ENCODE measurements at places on chromosomes 5 and 9.

- no peak for DNase-seq
These were observed 82.5 kb upstream of the LMNB1 start for GRCh38 chr5:126694403-126694802.

GRCh38 chr5:34410411-34411139 lies 245.6 kb upstream of the RAI14 start:
- no peak for DNase-seq

DNA sequence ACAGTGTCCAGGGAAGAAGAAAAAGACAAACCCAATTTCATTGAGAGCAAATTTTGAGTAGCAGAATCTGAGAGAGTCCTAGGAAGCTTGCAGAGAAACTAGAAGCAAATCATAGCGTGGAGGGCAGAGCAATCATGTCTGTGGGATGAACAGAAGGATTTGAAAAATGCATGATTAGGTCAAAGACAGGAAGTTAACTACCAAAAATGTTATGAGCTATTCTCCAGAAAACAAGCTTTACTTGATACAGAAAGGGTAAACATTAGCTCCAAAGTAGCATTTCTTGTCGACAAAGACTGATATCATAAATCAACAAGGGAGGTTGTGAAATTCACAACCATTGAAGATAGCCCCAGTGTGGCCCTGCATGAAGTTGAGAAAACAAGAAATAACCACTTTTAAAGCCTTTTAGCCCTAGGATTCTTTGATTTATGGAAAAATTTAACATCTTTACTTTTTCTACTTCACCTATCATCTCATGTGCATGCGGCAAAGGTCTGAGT lies 97.7 kb upstream of the MEGF10 start:
- no peak for DNase-seq

DNA sequence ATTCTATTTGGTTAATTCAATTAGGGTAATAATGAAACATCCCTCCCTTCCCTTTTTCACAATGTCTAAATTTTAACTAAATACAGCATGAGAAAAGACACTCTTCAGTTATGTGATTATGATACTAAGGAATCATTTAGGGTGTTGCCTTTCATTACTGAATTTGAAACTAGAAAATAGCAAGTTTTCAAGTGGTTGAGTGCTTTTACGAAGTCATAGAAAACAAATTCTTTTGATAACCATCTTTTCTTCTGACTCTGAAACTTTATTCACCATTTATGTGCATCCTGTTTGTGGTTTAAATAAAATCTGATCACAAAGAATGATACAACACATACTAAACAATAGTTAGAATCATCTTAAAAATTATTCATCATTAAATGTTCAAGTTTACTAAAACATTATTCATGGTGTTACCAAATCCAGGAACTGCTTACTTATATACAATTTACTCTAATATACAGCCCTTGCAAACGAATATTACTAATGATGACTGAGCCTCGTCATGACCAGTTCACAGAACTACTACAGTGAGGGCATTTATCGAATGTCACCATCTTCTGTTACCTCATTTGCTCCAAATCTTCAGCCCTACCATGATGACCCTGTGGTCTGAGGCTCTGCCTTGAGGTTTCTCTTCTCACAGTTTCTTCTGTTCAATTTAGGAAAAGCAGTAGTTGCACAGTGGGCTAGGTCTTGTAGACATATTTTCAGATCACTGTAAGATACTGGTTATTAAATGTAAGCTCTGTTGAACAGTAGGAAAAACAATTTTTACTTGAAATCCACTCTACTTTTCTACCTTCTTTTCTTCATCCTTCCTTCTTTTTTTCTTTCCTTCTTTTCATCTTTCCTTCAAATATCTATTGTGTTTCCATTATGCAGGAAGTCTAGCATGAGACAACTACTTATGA lies 18.3 kb upstream of the IL9 start:
- no peak for DNase-seq

DNA sequence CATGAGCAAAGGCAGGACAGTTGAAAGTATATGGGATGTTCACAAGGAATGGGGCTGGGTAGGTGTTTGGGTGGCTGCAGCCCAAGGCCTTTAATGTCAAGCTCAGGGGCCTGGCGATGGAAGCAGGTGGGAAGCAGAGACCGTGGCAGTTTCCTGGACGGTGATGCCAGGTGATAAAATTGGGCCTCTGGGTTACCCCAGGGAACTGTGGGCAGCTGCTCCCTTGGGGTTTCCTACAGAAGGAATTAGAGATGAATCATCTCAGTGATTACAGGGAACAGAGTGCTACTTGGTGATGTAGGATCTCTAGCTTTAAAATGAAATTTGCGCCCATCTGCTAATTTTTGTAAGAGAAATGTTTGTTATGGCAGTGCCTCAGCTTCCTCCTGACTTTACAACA lies 39.2 kb downstream of the TSTD2 start:
- DNase-seq = no peak

DNA sequence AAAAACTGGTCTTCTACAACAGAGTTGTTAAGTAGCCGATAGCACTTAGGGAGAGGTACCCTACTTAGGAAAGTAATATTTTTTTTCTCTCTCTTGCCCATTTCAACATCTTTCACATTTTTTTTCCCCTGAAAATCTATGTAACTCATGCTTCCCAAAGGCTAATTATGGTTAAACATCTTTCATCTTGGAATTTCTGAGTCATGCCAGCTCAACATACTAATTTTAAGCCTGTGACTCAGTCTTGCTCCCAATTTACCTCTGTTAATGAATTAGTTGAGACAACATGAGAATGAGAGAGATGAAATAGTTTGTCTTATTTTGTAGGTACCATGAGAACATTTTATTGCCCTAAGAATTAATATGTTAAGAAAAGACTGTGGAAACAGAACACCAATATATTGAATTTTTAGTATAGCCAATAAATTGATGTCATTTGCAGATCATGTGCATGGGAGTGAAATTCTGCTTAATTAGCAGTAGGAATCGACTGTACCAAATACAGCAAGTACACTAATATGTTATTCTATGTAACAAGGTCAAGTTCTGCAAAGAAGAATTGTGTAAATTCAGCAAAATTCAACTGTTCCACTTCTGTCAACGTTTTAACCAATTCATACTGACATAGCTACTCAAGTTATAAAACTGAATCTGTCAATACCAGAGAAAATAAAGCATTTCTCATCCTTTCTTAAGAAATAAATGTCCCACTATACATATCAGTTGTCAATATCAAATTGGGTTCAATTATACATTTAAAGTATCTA lies 550.0 kb downstream of the PTPRD start:
- no peak for DNase-seq

DNA sequence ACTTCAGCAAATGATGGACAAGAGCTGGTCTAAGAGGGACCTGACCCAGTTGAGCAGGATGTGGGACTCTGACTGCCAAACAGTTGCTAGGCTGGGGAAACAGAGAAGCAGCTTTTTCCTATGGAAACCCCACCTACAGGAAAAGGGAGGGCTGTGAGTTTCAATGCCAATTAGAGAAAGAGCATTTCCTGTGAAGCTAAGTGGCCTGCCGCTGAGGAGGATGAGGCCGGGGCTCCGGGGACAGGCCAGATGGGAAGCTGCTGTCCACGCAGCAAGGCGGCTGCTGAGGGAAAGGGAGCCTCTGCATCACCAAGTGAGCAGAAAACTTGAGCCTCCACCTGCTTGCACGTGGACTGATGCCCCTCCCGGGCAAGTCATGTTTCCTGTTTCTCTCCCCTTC lies at the start of gene PCDH12:
TSS of gene PCDH12 (minus strand) at position 90 of the 400 bp plus-strand sequence. CDS start 351 bp downstream, outside the sequence.
- no peak for DNase-seq

DNA sequence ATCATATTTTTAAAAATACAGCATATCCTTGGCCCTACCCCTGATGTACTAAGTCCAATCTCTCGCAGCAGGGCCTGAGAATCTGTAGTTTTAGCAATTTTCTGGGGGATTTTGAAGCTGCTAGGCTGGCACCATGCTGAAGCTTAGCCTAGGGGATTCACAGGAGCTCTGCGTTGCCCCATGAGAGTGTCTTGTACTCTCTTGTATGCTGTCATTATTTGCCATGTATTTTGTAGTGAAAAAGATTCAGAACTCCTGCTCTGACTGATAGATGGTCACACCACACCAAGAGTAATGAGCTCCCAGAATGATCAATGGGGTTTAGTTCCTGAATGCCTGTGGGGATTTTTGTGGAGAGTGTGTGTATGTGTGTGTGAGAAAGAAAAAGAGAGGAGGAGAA lies 20.7 kb upstream of the TRMT10B start:
- no peak for DNase-seq

- no peak for DNase-seq
These were observed 25.9 kb downstream of the SPARC start for GRCh38 chr5:151660616-151661495.

- DNase-seq = no peak
These were observed 3.6 kb downstream of the SRA1 start for GRCh38 chr5:140553657-140554056.

DNA sequence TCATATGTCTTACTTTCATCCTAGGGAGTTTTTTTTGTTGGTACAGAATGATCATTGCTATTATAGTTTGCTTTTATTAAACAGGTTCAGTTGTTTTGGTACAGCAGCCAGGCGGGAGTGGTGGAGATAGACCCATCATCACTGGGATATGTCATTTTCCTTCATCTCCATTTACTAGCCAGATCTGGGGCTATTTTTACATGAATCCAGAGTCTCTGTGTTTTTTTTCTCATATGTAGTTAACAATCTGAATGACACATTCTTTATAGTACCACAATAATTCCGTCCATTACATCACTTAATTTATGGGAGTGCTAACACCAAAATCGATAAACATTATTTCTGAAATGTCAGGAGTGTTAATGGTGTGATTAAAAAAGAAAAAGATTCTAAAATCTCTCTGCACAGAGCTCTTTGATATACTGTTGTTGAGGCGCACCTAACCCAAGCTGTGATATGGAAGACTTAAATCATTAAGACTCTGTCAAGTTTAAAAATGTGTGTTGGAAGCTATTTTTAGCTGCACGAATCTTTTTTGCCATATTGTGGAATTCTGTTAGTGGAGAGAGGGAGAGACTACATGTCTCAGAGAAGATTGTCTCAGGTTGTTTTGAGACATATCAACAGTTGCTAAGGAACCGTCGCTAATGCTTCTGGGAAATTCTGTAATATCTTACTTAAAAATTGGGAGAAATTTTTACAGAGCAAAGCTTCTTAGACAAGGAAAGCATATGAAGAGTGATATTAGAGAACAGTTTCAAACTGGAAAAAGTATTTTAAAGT lies 59.6 kb downstream of the RPS23 start:
- no peak for DNase-seq

- DNase-seq = no peak
These were observed 214.9 kb upstream of the DAB2 start for GRCh38 chr5:39639618-39640089.

DNA sequence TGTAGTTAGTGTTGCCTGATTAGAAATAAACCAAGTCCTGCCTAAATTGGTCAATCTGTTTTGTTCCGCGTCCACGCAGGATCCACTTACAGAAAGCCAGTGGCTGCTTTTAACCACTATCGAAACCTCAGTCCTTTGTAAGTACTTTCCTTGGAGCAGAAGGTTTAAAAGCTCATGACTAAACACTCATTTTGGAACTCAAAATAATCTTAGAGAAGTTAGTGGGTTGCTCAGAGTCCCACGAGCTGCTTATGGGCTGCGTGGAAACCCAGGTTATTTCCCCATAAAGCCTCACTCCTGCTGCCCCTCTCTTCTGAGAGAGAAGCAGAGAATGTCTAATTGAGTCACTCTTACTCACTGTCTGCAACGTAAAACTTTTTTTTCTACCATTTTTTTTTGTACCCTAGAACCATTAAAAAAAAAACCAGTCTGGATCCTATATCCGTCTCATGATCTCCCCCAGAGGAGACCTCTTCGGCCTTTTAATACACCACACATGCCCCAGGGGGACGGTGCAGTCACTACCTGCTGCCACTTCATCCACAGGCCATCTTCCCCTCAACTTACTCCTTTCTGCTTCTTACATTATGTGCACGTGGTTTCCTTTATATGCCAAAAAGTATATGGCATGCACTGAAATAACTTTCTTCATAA lies 7.6 kb downstream of the BASP1 start:
- no peak for DNase-seq

DNA sequence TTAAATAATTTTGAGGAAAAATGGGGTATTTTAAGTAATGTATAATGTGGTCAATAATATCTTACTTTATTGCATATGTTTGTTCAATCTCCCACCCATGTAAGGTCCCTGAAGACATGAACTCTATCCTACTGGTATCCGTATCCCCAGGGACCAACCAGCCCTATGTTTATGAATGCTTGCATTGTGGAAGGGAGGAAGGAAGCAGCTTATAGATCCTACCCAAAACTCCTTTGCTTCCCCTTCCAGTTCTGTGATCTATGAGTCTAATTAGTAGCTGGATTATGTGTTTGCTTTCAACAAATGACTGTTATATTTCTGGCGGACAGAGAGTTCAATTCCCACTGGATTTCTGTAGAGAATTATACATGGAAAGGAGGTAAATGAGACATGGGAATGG lies 45.6 kb downstream of the CNTRL start:
- DNase-seq = no peak

- no peak for DNase-seq
These were observed 7.9 kb downstream of the QSOX2 start for GRCh38 chr9:136237486-136238341.

DNA sequence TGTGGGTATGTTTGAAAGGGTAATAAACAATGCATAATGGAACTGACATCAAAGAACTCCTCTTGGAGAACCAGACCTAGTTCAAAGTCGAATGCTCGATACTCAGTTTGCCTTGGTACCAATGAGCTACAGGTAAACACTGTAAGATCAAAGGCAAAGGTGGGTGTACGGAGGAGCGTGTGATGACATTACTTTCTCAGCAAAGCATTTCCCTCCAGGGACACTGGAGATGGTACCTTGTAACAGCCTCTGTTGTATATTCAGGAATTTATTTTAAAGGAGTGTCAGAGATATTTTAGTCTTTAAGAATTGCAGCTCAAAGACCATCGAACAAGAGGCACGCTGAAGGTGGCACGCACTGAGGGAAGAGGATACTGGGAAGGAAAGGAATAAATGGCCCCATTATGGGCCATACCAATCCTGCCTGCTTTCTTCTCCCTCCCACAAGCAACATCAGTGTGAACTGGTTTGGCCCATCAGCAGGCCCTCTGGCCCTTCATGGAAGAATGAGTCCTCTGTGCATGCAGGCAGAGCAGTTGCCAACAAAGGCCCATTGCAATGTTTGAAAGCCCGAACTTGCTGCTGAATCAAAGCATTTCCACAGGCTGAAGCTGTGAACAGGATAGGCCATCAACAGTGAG lies 410.2 kb downstream of the ACTL7B start:
- no peak for DNase-seq

DNA sequence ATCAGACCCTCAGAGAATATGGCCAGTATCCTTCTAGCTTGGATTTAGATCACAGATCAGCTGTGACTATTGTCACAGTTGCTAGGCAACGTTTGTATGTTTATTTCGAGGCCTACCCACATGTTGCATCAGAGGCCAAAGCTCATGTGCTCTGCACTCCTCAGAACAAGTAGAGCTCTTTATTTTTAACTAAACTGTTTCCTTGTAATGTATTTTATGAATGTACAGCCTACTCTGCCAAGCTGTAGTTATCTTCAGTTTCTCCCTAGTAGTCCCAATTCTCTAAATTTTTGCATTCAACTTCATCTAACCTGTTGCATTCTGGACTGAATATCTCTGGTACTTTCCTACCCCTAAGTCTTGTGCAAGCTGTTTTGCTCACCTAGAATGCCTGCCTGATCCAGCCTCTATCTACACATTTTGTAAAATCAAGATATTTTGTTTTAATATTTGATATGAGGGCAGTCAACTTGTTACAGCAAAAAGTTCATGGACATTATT lies 52.8 kb downstream of the CAST start:
- DNase-seq = peak; percentile 36

- DNase-seq = no peak
These were observed 33.3 kb downstream of the PIP5K1B start for GRCh38 chr9:68738358-68738757.
